A549 treated with DMSO at 1 μM for 4 hours (cell line): ENCODE measurements at places on chromosomes 3 and 15. TPM values are rescaled to one million over a fixed set of nuclear protein-coding genes. Genes with fewer than 3 reads are reported as not detected.

NEIL1 gene
- total RNA-seq, result 0.80 to 2.9 TPM (median 2.7 TPM) in 5 replicates

ZBED2 gene
- total RNA-seq, result 0.18 to 0.45 TPM (median 0.39 TPM) in 5 replicates

RTP3 gene
- total RNA-seq, result not detected in 5 replicates

MAPKBP1 gene
- total RNA-seq, result 4.8 to 6.0 TPM (median 4.8 TPM) in 5 replicates

AGBL1 gene
- total RNA-seq, result not detected in 5 replicates

CHST13 gene
- 0.25 to 1.0 TPM (median 0.67 TPM) in 5 replicates for total RNA-seq

GOLGA6L9 gene
- total RNA-seq, result 2.4 to 3.5 TPM (median 3.0 TPM) in 5 replicates

ARGFX gene
- not detected in 5 replicates for total RNA-seq

NPRL2 gene
- total RNA-seq, result 12.8 to 14.0 TPM (median 13.3 TPM) in 5 replicates

NANOGP8 gene
- not detected in 5 replicates for total RNA-seq

DUOXA2 gene
- total RNA-seq, result not detected in 5 replicates
